ENCODE measurements at places on chromosomes 16 and 17.

DNA sequence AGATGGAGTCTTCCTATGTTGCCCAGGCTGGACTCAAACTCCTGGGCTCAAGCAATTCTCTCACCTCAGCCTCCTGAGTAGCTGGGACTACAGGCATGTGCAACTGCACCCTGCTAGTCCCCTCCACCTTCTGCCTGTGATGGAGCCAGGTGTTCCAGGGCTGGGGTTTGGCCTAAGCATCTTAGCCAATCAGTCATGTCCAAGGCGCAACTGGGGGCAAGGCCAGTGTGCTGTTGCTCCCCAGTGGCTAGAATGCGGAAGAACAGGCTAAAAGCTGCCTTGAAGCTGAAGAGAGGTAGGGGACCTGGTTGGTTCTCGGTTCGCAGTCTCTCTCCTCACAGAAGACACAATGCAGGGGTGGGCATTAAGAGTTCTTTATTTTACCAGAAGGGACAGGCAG is 18.6 kb downstream of the FLOT2 start:
- peak; percentile 83 for DNase-seq

DNA sequence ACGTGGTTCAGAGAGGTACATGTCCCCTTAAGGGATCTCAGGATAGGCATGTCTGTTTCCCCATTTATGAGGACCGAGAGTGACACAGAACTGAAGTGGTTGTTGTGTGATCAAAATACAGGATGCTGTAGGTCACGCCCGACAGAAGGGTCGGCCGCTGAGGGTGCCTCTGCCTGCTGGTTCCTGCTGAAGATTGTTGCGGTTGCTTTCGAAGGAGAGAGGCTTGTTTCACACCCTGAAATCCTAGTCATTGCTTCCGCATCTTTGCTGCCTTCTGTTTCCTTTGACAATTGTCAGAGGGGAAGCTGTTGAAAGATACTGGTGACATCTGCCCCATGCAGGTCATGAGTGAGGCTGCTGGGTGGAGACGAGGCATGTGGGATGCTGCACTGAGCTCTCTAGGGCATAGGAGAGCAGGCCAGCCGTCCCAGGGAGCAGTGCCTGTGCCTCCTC is 3.8 kb upstream of the NAT9 start:
- no peak for DNase-seq

DNA sequence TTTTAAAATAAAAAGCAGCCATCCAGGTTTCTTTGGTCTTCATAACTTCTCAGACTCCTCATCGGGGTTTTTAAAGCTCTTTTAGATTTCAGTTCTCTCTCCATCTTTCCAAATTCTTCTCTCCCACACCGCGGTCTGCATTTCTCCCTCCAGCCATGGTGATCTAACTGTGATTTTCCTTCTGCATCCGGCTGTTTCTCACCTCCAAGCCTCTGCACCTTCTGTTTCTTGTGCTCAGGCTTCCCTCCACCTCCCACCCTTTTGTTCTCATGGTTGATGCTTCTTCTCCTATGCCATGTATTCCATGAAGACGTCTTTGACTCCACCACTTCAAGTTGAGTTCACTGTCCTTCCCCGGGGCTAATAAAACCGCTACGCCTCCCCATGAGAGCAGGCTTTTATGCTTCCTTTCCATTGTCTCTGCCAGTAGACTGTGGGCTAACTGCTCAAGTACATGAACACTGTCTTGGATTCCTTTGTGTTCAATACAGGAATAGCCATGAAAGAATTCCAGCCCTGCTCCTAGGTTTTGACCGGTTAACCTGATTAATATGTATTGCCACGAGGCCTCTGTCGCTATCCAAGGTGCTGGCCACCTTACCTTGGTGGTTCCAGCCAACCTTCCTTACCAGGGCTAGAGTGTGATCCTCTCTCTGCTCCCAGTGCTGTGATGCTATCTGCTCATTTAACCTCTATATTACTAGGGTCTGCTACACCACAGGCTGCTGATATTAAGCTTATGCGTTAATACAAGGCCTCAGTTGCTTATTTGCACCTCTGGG is 625.1 kb downstream of the HS3ST4 start:
- DNase-seq = no peak

- DNase-seq = no peak
Measured at GRCh38 chr16:82814059-82814458, 187.3 kb downstream of the CDH13 start.

GRCh38 chr17:44794851-44795413 is 35.2 kb downstream of the GJC1 start:
- no peak for DNase-seq

- DNase-seq = no peak
Measured at GRCh38 chr17:6651919-6652452, 424 bp downstream of the C17orf100 start.

GRCh38 chr16:48321317-48322036 is 63.7 kb downstream of the SIAH1 start:
- no peak for DNase-seq

DNA sequence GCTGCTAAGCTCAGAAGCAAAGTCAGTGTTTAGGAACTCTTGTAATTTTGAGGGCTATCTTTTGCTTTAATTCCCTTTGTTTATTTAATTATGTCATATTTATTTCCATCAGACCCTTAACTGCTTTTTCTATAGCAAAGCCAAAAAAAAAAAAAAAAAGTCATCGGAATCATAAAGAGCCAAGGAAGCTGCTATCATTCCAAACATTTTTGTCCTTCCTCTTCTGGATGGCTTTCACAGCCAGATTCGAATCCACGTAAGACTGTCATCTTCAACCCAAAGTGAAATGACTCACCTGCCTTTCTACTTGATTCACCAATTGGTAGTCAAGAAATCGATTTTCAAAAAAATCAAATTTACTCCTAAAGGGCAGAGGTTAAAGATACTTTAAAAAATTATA is 38.4 kb downstream of the WIPI1 start:
- no peak for DNase-seq

- DNase-seq = no peak
Measured at GRCh38 chr17:42404326-42405055, 16.2 kb upstream of the STAT3 start.

- DNase-seq = peak; percentile 79
Measured at GRCh38 chr17:56939869-56940484, 20.9 kb downstream of the COIL start.

- no peak for DNase-seq
Measured at GRCh38 chr16:56880685-56881084, 15.7 kb downstream of the SLC12A3 start.

DNA sequence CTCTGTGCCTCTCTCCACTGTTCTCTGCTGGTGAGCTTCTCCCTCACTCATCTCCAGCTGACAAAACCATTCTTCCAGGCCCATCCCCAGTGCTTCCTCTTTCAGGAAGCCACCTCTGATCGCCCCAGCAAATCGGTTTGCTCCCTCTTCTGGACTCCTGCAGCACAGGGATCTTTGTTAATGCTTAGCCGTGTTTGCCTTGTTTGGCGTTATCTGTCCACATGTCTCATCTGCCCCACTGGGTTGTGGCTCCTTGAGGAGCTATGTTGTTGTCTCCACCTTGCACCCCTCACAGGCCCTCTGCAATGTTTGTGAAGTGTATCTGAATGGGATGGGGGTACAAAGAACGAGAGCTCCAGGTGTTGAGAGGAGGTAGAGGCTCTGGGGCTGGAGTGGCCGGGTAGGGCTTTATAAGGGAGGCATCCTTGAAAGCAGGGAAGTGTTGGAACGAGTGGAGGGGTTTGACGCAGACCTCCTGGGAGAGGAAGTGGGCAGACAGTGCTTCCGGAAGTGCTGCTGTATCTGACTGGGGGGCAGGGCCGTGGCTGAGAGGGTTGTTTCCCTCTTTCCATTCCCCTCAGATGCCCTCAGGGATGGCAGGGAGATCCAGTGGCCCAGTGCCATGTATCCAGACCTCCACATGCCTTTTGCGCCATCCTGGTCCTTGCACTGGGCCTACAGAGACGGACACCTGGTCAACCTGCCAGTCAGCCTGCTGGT is 27.8 kb downstream of the CASKIN2 start:
- no peak for DNase-seq

DNA sequence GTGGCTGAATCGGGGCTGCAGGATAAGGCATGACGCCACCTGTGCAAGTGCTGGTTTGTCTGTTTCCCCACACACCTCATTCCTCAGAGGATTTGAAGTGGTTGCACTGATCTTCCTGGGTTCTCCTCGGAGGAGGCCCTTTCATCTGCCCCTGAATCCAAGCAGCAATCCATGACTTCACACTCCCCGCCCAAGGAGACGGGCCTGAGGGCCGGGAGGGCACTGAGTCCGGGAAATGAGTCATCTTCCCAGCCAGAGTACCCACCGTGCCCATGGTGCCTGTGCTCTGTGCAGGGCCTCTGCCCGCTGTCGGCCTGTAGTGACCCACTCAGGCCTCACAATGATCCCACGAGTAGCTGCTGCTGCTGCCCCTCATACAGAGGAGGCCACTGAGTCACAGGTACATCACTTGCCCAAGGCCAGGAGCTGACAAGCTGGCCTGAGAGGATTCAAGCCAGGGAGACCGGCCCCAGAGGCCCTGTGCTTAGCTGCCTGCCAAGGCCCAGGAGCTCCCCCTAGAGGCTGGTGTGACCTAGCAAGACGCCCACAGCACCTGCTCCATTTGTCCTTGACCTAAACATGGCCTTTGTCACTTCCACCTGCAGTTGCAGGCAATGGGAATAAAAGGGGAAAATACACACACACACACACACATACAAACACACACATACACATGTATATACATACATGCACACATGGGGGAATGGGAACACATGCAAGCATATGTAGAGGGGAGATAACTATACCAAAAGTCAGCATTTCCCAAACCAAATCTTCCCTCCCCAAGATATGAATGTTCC is 240.0 kb downstream of the C16orf95 start:
- peak; percentile 34 for DNase-seq

- DNase-seq = no peak
Measured at GRCh38 chr16:69867784-69868560, 83.2 kb upstream of the CLEC18A start.

GRCh38 chr17:37318931-37319594 is 56.7 kb upstream of the C17orf78 start:
- no peak for DNase-seq

- no peak for DNase-seq
Measured at GRCh38 chr16:1007284-1007850, 25.8 kb downstream of the SOX8 start.

GRCh38 chr17:48612854-48613691 is 2.0 kb downstream of the HOXB8 start:
- no peak for DNase-seq

DNA sequence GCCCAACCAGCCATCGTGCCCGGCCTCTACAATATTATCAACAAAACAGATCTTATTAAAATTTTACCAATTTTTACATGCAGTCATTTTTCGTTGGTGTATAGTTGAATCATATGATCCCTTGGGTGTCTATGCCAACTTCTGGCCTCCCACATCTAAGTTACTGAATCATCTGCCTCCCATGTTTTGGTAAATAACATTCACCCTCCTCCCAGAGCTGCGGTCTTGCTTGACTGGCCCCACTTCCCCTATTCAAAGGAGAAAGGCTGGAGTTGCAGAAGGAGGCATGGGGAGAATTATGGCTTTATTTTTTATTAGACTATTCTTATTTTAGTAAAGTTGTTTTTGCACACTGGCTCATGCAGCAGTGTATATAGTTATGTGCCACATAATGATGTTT is 18.5 kb upstream of the CCL23 start:
- no peak for DNase-seq

- DNase-seq = no peak
Measured at GRCh38 chr17:6558276-6558675, 1.9 kb upstream of the PITPNM3 start.

GRCh38 chr16:10552998-10553491 is 27.4 kb downstream of the EMP2 start:
- DNase-seq = no peak

GRCh38 chr17:14779241-14779640 is 478.4 kb downstream of the HS3ST3B1 start:
- DNase-seq = no peak

DNA sequence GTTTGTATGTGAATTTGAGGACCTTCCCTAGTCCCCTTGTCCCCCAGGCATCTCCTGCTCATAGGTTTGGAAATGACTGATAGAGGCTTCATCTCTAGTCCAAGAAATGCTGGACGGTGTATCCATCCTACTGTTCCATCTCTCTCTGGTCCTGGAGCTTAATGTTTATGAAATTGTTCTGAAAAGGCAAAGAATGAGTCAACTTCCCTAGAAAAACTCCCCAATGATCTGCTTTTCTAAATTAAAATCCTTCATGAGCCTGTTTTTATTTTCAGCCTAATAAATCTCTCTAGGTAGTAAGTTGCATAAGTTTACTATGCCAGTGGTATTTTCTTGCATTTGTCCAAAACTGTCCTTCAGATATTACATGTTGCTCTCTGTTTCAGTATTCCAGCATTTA is 2.1 kb upstream of the IGSF6 start:
- no peak for DNase-seq

GRCh38 chr16:84021488-84021887 is 21.1 kb downstream of the SLC38A8 start:
- DNase-seq = no peak

DNA sequence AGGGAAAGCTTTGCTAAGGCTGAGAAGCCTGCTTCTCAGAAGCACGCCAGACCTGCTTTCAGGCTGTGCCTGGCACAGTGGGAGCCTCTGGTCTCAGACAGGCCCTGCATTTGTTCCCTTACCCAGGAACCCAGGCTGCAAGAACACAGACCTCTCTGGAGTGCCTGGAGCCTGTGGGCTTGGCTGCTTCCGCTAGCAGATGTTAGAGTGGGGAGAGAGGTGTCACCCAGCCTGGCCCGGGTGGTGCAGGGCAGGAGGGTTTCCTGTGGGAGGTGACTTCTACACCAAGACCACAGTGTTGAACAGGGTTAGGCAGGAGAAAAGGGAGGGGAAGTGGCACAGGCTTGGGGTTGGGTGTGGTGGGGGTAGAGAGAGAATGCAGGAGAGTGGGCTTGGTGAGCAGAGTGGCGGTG is 35.8 kb upstream of the ADGRG1 start:
- DNase-seq = no peak

GRCh38 chr16:65306722-65307121 is 184.9 kb upstream of the CDH11 start:
- no peak for DNase-seq
